NCI-H1417 (cell line): ENCODE measurements at places on chromosomes 4 and X.

GRCh38 chr4:166088576-166088975 lies 215.5 kb downstream of the TLL1 start:
- DNase-seq: no peak

- DNase-seq: no peak
Observed at GRCh38 chrX:18101087-18101486, 119.6 kb downstream of the BEND2 start.

DNA sequence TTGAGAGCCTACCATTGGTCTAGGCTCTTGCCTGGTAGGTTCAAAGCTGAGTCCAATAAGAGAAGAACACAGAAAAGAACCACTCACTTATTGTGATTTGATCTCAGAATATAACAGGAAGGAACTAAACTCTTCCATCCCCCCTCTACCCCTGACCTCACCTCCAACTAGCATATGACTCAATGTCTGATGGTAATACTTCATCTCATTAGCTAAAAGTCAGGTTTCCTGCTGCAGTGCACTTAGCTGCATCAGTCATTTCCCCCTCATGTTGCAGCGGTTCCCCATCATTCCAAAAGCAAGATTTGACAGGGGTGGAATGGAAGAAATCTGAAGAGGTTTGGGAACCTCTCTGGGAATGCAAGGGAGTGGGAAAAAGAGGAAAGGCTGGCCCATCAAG lies 289.5 kb downstream of the SMARCA1 start:
- no peak for DNase-seq

GRCh38 chr4:133759428-133759827 lies 442.2 kb downstream of the PABPC4L start:
- DNase-seq: no peak

DNA sequence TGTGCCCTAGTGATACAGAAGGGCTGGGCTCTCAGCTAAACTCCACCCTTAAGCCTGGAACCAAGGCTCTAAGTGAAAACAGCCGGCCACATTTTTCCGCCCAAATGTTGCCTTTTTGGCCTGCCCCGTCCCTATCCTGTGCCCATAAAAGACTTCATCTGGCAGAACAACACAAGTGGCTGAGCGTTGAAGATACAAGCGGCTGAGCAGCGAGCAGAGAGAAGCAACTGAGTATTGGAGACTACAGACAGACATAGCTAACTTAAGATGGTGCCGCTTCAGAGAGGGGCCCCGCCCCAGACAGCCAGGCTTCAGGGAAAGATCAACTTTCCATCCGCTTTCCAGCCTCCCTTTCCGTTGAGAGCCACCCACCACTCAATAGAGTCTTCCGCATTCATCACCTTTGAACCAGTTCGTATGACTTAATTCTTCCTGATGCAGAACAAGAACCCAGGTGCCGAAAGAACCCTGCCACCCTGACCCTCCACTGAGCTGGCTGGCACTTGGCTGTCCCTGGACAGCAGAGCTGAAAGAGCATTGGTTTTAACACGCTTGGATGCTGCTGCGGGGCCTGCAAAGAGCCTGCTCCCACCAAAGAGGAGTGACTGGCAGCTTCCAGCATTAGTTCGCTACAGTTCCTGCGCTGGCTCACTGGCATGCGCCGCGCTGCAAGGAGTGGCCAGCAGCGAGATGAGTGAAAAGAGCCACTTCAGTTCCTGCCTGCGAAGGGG lies 853.2 kb upstream of the INTU start:
- DNase-seq: no peak

DNA sequence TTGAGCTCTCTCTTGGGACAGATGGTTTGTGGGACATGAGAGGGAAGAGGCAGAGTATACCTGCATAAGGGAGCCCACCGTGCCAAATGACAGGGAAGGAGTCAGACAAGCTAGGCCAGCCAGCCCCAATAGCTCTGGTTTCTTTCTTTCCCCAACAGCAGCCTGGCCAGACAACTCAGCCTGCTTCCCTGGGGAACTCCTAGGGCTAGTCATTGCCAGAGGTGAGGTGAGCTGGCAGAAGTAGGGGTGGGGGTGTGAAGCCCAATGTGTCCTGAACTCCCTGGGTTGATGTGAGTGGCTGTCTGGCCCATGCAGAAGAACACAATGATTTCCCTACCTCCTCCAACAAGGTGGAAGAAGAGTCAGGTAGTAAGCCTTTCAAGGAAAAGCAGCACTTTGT lies 135.5 kb downstream of the AMMECR1 start:
- no peak for DNase-seq

DNA sequence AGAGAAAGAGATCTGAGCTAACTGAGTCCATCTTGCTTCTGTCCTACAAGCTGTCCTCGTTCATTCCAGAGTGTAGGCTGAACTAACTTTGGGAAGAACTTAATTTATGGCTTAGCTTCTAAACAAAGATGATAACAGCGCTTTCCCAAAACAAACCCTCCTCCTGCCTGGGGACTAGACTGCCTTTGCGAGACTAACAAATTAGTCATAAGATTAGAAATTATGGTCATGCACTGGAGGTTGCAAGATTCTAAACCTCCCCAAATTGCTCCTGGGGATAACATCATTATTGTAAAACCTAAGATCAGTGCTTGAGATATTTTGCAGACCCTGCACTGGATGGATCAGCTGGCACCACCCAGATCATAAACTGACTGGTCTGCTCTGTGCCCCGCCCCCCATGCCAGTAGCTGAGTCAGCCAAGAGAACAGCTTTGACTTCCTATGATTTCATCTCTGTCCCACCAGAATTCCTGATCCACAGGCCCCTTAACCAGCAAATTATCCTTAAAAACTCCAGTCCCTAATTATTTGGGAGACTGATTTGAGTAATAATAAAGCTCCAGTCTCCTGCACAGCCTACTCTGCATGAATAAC lies 883.3 kb downstream of the TRIML1 start:
- no peak for DNase-seq

DNA sequence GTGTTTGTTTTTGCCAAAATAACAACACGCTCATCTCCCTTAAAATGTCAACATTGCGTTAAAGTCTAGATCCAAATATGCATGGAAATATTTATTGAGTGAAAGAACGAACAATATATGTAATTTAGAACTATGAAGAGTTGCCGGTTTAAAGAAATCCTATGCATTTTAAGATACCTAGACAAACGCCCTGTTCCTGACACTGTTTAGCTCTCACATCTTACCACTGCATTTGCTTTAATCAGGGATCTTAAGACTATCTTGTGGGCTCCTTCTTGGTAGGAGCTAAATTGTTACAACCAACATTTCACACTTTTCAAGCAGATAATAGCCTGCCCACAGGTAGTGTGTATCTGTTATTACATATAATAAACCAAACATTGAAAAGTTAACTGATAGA lies 96.6 kb upstream of the RPS6KA3 start:
- DNase-seq: no peak

DNA sequence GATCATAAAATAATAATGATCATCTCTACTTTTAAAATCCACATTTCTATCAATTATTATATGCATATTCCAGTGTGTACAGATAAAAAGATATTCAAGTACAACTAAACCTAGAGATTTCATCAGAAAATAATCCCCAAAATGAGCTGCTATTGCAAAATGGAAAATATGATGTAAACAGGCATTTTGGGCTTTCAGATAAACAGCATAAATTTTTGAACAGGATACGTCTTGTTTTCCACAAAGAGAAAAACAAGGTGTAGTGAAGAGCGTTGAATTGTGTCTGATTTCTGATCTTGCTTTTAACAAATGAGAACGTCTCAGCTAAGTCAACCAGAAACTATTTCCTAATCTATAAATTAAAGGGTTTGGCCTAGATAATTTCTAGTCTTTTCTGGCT lies 349.6 kb upstream of the FTHL17 start:
- no peak for DNase-seq

DNA sequence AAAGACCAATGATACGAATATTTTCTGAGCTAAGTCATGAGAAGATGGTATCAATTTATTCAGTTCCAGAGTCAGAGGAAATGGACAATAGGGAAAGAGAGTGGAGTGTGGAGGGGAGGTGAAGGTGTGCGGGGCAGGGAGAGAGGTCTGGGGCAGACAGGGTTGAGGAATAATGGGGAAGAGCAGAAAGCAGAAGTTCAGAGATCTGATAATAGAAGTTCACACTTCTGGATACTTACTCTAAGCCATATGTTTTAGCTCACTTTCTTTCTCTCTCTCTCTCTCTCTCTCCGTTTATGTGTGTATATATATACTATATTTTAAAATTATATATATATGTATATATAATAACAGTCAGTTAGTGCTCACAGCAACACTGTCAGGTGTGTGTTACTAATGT lies 40.4 kb downstream of the FOXR2 start:
- no peak for DNase-seq

- no peak for DNase-seq
Observed at GRCh38 chr4:68399306-68399705, 48.0 kb upstream of the TMPRSS11E start.

DNA sequence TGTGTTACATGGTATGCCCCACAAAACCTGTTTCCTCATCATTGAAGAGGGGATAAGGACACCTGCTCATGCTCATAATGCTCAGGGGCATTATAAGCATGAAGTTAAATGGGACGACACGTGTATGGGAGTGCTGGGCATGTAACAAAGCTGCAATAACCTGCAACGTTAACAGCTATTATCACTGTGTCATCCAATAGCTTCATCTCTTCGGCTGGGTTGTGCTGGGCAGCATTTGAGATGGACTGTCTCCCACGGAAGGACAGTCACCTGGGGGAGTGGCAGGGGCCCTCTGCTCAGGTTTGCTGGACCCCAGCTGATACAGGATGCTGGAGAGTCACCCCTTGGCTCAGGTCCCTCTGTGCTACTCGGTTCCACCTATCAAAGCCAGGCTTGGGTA lies 94.5 kb downstream of the NSUN7 start:
- no peak for DNase-seq

DNA sequence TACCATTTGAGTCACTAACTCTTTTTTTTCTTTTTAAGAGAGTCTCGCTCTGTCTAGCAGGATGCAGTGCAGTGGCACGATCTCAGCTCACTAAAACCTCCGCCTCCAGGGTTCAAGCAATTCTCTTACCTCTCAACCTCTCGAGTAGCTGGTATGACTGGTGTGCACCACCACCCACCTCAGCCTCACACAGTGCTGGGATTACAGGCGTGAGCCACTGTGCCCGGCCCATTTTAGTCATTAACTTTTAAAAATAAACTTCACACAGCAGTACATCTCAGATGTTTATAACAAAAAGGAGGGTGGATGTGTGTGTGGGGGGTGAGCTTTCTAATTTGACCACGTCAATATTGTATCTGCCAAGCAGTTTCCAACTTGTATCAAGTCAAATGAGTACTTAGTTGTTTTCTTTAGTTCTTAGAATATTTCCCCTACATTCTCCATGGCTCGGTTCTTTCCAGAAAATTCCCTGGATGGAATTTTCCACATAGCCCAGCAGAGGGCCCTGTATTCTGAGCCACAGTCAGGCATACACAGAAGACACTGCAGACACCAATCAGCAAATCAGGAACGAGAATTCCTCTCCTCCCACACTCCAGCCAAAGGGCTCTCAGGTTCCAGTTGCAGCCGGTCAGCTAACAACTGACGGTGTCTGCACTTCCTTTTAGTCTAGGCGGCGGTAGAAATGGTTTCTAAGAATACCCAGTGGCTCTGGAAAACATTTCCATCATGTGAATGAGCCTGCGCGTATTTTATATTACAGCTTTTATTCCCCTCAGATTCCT lies 20.1 kb upstream of the ARAF start:
- DNase-seq: peak; percentile 95

DNA sequence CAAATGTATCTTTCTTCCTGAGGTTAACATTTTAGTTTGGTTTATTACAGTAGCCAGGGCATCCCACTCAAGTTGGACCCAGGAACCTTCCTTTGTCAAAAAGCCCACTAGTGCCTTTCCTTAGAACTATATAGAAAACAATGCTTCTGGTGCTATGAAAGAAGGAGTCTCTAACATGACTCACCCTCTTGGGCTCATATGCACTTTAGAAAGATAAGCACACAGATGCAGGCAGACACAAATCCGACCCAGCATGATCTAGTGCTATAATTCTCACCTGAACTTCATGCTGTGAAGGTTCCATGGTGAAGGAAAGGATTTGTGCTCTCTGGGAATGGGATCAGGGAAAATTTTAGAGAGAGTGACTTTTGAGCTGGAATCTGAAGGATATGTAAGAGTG lies 289.4 kb downstream of the ANKRD50 start:
- DNase-seq: no peak

DNA sequence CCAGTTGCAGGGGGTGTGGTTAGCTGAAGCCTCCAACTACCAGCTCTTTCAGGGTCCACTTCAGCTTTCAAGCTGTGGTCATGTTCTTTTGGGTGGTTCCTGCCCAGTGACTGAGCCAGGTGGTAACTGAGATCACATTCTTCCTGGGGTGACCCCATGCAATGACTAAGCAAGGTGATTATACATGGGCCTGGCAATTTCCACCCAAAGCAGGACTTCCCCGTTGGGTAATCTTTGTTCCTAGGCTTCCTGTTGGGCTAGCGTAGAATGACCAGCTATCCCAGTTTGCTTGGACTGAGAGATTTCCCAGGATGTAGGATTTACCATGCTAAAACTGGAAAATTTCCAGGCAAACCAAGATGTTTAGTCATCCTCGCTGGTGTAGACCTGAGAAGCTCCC lies 18.4 kb upstream of the MAGEB17 start:
- DNase-seq: no peak

GRCh38 chr4:101807351-101807750 lies 16.8 kb downstream of the BANK1 start:
- no peak for DNase-seq

- no peak for DNase-seq
Observed at GRCh38 chrX:134544513-134545151, 84.7 kb downstream of the HPRT1 start.

DNA sequence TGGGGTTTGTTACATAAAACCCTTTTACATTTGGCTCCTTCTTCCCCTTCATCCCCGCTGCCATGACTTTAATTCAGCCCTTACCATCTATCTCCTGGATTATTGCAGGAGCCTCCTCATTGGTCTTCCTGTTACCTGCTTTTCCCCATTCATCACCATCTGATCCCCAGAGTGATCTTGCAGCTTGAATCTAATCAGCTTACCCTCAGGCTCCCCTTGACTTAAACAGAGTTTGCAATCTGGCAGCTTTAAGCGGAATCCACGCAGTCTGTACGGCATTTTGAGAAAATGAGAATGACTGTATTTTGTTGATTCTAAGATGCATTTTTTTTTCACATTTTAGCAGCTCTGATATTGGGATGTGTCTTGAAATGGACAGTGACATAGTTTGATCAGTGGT lies 14.9 kb upstream of the PPEF1 start:
- no peak for DNase-seq

DNA sequence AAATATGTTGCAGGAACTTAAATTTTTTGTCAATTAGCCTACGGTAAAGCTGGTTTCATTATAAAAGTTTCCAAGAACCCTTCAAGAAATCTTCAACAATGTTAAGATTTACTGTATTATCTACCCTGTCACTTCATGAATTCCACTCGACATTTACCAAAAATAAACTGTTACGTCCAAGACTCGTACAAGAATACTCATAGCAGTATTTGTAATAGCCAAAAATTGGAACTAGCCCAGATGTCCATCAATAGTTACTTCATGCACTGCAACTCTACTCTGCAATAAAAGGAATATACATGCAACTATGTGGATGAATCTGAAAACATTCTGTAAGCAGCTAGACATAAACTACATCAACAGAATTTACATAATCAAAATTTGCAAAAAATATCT lies 13.4 kb downstream of the RBMX start:
- DNase-seq: no peak
